CD4-positive, alpha-beta T cell treated with Interleukin-17A for 1 hour (primary cell): ENCODE measurements at places on chromosomes 12 and 14.

DNA sequence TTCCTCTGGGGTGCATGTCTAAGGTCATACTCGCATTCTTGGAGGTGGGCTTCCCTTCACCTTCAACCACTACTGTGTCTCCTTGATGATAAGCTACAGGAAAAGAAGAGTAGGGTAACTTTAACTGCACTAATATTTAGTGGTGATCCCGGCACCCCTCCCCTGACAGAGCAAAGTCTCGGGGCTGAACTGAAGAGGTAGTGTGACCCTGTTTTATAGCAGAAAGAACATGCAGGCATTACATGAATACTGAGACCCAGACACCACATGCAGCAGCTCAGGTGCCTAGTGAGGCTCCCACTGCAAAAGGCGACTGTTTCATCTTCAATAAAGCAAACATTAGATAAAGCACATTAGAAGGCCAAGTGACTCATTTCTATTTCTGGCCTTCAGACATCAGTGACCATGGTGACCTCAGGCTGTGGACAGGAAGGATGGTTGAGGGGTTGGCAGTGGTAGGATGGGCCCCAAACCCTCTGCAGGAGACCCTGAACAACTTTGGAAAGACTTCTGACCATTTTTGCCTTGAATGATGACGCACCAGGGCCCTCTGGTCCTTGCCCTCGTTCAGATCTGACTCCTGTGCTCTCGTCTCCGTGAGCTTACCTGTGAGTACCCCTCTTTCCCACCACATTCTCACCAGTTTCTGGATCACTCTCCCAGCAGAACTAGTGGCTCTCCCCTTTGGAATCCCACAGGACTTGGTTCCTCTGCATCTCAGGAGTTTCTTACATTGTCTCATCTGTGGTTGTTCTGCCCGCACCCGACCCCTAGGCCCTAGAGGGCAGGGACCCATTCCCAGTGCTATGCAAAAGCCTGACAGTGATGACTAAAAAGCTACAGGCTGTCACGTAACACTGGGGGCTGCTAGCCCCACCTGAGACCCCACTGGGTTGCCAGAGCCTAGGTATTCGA, 23.8 kb upstream of the JPH4 start:
- no peak for DNase-seq

DNA sequence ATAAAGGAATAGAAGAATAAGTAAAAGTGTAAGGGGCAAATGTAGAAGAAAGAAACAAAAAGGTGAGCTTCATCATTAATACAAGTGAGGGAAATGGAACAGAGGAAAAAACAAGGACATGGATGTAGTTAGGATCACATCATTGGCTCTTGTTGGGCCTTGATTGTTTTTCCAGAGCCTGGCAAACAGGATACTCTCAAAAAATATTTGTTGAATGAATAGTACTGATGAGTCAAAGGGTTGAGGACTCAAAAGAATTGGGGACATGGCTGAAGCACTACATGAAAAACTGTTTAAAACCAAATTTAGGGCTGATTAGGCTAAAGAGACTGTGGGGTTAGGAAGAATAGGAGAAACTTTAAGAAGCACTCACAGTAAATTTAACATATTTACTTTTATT, 11.4 kb upstream of the SRP54 start:
- no peak for DNase-seq

DNA sequence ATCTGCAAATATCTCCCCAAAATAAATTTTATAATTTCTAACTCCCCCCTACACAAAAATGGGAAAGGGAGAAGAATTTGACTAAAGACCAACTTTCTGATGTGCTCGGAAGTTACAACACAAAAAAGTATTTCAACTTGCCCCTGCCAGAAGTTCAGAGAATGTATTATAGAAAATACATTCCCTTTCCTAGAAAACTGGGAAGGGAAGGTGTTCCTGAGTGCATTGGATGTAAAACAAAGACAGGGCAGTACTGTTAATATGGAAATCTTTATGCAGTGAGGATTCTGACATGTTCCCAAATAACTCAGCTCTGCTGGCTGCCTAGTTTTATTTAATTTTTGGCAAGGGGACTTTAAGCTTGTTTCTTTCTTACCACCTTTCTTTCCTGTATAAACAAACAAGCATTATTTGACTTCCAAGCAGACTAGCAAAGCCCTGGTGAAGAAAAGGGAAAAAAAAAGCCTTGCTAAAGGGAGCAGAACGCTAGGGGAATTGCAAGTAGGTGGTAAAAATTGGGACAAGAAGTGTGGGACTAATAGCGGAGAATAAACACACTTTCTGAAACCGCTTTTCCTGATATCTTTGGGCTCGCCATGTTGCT, 124.1 kb downstream of the STXBP6 start:
- DNase-seq: no peak

- no peak for DNase-seq
These were observed 235.4 kb downstream of the SUDS3 start for GRCh38 chr12:118611770-118612169.

DNA sequence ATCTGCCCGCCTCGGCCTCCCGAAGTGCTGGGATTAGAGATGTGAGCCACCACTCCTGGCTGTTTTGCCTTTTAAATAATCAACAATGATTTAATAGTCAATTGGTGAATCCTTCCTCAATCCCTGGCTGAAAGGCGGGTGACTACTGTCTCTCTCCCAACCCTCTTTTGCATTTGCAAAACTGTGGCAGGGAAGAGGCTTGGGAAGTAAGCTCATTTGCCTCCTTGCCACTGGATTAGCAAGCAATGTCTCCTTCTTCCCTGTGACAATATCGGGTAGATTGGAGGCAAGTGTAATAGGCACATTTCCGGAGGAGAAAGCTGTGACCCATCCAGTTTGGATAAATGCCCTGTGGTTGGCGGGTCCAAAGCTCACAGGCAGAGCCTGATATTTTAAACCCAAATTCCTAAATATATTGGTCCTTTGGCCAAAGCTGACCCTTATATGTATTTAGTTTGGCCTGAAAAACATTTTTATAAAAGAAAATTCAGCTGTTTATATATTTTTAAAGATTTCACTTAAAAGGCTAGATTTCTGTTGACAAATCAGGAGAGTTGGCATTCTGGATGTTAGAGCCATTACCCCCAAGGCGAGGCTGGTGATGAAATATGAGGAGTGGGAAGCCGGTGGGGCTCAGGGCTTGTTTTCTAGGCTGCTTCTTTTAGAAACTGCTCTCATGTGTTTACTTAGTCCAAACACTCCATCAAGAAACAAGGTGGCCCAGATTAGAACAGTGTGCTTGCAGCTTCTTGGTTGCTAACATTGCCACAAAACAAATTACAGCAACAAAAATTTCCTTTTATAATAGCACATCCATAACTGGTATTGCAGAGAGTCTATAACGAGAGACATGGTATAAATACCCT, 646.9 kb upstream of the TMEM132C start:
- no peak for DNase-seq

DNA sequence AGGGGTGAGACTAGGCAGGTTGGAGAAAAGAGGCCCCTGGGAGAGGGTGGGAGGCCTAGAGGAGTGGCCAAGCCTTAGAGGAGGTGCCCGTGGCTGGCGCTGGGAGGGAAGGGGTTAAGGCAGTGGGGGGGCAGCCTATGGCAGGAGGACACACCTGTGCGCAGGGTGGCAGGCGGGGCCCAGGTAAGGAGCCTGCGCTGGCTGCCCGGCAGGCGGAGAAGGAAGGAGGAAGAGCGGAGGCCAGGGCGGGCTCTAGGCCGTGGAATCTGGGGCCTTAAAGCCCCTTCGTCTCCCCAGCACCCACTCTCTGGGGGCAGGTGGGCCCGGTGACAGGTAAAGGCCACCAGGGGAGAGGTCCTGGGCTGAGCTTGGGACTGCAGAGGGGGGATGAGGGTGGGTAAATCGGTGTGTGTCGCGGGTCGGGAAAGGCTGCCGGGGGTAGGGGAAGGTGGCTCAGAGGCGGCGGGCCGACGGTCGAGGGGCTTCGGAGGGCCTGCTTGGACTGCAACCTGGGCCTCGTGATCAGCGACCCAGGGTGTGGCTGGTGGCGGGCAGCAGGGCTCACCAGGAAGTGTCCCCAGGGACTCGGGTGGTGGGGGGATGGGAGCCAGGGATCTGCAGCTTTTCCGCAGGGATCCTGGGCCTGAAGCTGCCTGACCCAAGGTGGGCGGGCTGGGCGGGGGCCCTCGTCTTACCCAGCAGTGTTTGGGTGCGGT, 7.3 kb downstream of the PHB2 start:
- DNase-seq: no peak

DNA sequence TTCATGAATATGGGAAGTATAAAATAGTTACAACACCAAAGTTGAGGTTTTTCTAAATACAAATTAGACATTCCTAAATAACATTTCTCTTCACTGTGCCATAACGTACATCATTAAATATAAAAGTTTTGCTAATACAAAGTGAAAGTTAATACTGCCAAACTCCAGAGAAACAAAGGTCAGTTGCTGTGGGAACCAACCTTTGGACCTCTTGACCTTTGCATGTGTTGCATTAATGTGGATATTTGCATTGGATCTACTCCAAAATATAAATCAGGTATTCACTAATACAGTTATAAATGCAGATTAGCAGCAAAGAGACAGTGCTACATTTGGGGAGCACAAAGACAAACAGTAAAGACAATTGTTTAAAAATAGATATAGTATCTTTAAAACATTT, 366.0 kb upstream of the USP15 start:
- no peak for DNase-seq

- DNase-seq: no peak
These were observed 174.0 kb downstream of the DIO2 start for GRCh38 chr14:80037349-80037748.

GRCh38 chr12:15222219-15222618, 1.0 kb upstream of the RERG start:
- DNase-seq: no peak

- no peak for DNase-seq
These were observed 171.5 kb downstream of the PTPN11 start for GRCh38 chr12:112590281-112590680.

GRCh38 chr14:81449576-81449975, 49.5 kb upstream of the STON2 start:
- no peak for DNase-seq

GRCh38 chr12:33439587-33440011, at the start of gene SYT10:
Gene SYT10, minus strand, starts transcription at chr12:33439819. Its CDS starts 297 bp downstream, at chr12:33439522.
- DNase-seq: no peak

DNA sequence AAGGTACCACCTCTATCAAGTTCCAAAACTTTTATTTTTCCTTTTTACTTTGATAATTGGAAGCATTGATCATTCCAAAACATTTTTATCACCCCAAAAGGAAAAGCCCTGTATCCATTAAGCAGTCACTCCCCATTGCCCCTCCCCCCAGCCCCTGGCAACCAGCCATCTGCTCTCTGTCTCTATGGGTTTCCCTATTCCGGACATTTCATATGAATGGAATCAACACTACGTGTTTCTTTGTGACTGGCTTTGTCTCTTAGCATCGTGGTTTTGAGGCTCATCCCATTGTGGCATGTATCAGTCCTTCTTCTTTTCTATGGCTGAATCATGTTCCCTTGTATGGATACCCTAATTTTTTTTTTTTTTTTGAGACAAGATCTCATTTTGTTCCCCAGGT, 18.0 kb upstream of the PHETA1 start:
- DNase-seq: no peak

DNA sequence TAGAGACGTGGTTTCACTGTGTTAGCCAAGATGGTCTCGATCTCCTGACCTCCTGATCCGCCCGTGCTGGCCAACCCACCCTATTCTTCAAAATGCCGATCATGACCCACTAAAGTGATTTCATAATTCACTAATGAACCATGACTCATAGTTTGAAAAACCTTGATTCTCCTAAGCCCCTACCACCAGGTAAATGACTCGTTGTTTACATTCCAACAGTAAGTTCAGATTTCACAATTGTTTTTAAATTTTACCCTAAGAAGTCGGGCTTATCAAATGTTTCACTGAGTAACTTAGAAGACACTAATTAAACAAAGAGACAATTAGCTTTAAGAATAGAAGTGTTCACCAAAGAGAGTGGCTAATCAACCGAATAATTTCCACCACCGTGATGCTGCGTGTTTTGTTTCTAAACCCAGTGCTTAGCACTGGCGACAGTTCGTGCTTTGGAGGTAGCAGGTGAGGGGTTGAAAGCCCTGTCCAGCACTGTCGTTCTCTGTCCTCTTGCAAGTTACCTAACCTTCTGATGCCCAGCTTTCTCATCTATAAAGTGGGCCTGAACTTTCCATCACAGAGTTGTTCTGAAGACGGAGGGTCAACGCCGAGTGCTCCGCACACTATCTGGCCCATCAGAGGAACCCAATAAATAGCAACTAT, 136.5 kb downstream of the NTF3 start:
- no peak for DNase-seq

DNA sequence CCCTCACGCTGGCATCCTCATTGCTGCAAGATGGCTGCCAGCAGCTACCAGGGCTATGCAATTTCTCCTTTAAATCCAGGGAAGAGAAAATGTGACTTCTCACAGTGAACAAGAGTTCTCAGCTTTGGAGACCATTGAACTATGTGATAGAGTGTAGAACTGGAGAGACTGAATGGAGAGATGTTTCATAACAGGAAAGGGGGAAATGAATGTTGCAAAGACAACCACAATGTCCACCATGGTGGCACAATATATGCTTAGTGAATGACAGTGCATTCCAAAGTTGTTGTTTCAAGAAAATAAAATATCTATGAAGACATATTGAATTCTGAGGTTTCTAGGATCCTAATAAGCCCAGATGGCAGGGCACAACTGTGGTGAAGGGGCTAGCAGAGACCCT, 13.2 kb upstream of the COCH start:
- DNase-seq: no peak

- DNase-seq: no peak
These were observed 57.1 kb downstream of the ATP2A2 start for GRCh38 chr12:110337912-110338710.
